ENCODE measurements at places on chromosomes 2 and 18. TPM values are rescaled to one million over a fixed set of nuclear protein-coding genes. Genes with fewer than 3 reads are reported as not detected.

GRCh38 chr2:73103018-73103542 is 9.7 kb downstream of the RAB11FIP5 start:
- no peaks in the 10 kb centered on the region for H3K27me3 ChIP-seq
- no peak overlapping the region for H3K4me3 ChIP-seq
- no peak for DNase-seq

- no peaks in the 10 kb centered on the region for H3K36me3 ChIP-seq
- H3K4me1 ChIP-seq: peaks cover 12% of the 10 kb centered on the region
- no peaks in the 10 kb centered on the region for H3K27me3 ChIP-seq
- DNase-seq: peak; percentile 54
Observed at GRCh38 chr2:20447437-20448245, 767 bp downstream of the RHOB start.

GRCh38 chr2:212902421-212902820 is 249.0 kb downstream of the IKZF2 start:
- DNase-seq: no peak
- no peak overlapping the region for H3K27ac ChIP-seq
- H3K36me3 ChIP-seq: no peaks in the 10 kb centered on the region

DNA sequence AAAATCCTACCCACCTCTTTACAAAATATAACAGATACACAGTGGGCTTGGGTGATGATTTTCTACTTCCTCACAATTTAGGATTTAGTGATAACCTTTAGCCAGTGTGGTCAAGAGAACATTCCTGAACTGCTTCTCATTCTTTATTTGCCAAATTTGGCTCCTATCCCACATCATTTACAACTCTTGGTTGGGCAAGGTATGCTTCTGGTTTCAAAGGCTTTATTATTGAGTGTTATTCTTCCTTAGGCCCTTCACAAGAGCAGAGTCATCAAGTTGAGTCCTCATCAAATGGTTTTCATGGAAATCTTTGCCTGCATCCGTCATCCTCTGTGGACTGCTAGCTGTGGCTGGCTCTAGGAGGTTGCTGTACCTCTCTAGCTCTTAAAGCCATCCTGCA is 472.0 kb upstream of the ETAA1 start:
- H3K36me3 ChIP-seq: no peaks in the 10 kb centered on the region
- H3K27me3 ChIP-seq: no peaks in the 10 kb centered on the region
- no peak for DNase-seq
- H3K4me3 ChIP-seq: no peak overlapping the region

DNA sequence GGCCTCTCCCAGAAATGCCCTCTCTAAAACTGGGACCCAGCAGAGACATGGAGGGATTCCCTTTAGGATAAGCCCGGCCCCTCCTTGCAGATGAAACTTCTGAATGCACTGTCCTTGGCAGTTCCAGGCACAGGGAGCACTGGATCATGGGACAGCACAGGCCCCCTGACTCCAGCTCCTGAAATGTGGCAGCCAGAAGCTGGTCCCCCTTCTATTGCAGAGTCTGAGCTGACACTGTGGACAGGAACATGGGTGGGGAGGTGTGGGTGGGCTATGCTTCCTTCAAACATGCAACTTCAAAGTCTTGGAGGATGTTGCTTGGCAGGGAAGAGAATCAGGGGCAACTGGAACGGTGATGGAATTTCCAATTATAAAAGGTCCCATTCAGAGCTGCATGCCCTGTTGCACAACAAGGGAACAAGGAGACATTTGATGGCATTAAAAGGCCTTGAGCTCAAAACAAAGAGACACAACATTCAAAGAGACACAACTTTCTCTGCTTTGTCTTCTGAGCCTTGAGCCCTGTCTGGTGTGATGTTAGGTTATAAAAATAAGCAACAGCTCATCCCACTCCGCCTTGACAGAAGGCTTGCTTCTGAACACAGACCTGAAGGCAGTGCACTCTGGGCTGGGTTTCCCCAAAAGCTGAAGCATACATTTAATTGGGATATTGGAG is 239.0 kb downstream of the OSR1 start:
- H3K36me3 ChIP-seq: no peaks in the 10 kb centered on the region
- no peaks in the 10 kb centered on the region for H3K27me3 ChIP-seq
- DNase-seq: no peak
- peaks cover 1% of the 10 kb centered on the region for H3K4me1 ChIP-seq
- no peak overlapping the region for H3K27ac ChIP-seq
- no peak overlapping the region for H3K4me3 ChIP-seq

DNA sequence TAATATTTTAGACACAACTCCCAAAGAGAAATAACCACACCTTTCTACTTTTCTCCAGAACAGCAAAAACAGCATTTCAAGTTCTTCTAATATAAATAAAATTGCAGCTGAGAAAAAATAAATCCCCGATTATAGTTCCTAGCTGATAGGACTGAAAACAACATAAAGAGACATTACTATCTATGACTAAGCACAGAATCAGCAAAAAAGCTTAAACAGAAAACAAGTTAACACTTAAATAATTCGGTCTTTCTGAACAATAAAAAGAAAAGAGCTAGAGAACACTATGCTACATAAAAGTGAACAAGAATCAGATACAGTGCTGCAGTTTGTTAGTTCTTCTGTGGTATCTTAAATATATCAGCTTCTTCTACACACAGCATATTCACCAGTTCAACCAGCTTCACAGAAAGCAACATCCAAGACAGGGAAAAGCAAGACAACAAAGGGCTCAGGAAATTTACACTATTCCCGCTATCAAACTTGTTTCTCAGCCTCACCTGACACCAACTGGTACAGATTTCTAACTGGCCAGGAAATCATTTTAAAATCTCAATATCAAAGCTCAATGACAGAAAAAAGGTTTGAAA is 28.6 kb downstream of the FEZ2 start:
- H3K36me3 ChIP-seq: no peaks in the 10 kb centered on the region
- no peak for DNase-seq
- peaks cover 2% of the 10 kb centered on the region for H3K27me3 ChIP-seq
- H3K4me1 ChIP-seq: peaks cover 6% of the 10 kb centered on the region
- no peak overlapping the region for H3K4me3 ChIP-seq
- H3K27ac ChIP-seq: peak overlapping the region; percentile 11

DNA sequence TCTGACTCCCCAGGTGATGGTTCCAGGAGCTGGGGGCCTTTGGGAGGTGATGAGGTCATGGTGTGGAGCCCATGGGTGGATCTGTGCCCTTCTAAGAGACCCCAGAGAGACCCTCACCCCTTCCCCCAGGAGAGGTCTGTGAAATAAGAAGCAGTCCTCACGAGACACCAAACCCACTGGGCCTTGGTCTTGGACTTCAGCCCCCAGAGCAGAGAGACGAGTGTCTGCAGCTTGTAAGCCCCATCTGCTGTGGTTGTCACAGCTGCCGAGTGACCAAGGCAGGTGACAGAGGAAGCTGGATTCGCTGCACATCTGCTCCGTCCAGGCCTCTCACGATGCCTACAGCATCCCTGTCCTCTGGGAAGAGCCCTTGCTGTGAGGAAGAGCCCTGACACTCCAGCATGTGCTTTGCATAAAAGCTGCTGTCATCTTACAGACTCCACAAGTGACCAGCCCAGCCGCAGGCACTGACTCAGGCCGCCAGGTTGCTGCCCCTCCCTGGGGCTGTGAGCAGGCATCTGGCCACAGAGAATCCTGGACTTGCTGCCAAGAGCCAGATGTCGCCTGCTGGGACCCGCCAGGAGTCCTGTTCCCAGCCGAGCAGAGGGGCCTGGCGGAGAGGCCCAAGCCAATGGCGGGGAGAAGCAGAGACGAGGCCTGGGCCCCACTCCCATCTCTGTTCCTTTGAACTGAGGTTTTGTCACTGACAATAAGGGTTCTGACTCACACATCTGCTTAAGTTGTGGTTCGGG is 150.8 kb downstream of the PXDN start:
- peaks cover 9% of the 10 kb centered on the region for H3K4me1 ChIP-seq
- H3K27me3 ChIP-seq: no peaks in the 10 kb centered on the region
- H3K27ac ChIP-seq: peak overlapping the region; percentile 18
- no peak overlapping the region for H3K4me3 ChIP-seq

- no peak overlapping the region for H3K4me3 ChIP-seq
- H3K4me1 ChIP-seq: peaks cover 12% of the 10 kb centered on the region
- H3K27ac ChIP-seq: no peak overlapping the region
- no peaks in the 10 kb centered on the region for H3K27me3 ChIP-seq
- H3K36me3 ChIP-seq: no peaks in the 10 kb centered on the region
- no peak for DNase-seq
Observed at GRCh38 chr2:47022186-47022765, 106.7 kb upstream of the MCFD2 start.

DNA sequence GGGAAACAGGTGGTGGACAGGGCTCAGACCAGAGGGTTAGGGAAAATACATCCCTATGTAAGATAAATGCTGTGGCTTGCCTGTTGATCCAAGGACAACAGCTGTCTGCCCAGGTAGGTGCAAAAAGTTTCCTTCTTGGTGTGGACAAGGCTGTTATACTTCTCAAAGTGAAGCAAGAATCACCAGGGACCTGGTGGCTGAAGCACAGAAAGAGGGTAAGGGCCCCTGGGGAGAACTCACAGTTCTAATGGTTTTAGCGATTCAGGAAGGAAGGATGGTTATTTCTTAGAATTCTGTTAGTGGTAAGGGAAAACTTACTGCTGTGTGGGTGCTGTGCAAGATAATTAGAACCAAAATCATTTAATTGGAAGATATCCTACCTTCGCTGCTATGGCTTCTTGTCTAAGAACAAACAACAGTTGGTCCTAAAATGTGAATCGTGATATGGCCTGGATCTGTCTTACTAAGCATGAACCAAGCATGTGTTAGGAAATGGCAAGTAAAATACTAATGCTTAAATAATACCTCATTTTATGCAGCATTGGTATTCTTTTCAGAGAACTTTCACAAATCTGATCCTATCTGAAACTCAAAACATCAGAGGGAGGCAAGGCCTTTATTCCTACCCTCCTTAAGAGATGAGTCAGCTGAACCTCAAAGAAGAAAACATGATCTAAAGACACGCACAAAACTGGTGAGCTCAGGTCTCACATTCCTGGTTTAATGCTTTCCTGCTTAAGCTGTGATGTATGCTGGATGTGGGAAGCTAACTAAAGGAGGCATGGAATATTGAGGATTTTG is 159.2 kb upstream of the THUMPD2 start:
- no peaks in the 10 kb centered on the region for H3K4me1 ChIP-seq
- no peak for DNase-seq
- no peak overlapping the region for H3K27ac ChIP-seq
- H3K4me3 ChIP-seq: no peak overlapping the region

Gene ARHGEF4
- total RNA-seq: 8.6 TPM

Data from ovary (tissue), 10 donors.